GM20000 (cell line): ENCODE measurements at places on chromosomes 5 and 9.

GRCh38 chr5:133696006-133696584, 83.8 kb upstream of the FSTL4 start:
- DNase-seq = no peak

DNA sequence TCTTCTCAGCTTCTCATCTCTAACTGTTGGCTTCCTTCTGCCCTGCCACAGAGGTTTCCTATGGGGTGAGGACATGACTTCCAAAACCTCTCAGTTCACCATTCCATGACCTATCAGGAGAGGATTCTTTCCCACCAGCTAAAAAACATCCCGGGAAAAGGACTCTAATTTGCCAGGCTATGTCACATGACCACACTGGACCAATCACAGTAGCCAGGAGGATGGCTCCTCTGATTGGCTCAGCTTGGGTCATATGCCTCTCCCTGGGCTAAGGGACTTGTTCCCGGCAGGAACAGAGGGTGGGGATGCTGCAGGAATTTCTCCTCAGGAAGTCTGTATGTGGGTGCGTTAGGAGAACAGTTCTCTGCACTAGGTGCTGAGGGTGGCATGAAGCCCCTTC, 40.3 kb upstream of the XPA start:
- no peak for DNase-seq

GRCh38 chr5:114174837-114175236, 187.0 kb upstream of the KCNN2 start:
- DNase-seq = no peak

GRCh38 chr5:57889558-57889957, 406.9 kb upstream of the ACTBL2 start:
- DNase-seq = no peak

DNA sequence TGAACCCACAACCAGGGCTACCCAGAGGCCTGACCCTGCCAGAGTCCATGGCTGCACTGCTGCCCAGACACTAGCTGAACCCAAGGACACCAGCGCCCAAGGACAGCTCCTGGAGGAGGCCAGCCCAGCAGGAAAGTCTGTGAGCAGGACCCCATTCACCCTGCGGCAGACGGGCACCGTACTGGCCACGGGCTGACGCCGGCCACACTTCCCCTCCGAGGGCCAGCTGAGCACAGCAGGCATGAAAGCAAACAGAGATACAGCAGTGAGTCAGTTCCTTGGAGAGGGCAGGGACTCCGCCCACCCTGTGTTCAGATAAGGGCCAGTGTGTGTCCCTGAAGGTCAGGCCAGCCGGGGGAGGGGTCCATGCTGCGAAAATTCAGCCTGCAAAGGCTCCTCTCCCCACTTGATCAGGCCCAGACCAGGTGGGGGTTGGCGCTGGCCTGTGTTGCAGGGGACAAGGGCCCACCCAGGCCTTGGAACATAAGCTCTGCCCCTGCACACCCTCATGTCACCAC, 3.2 kb downstream of the RNF208 start:
- no peak for DNase-seq

- no peak for DNase-seq
These were observed 1.5 kb upstream of the TOR1B start for GRCh38 chr9:129801504-129801903.

GRCh38 chr5:399296-400281, 43.4 kb upstream of the EXOC3 start:
- DNase-seq = peak; percentile 86
